ENCODE measurements at places on chromosomes 16 and 17.
A peak's percentile ranks its signal among the peaks of the same experiment; 100 is the strongest.

GRCh38 chr17:73151916-73152632 is 12.7 kb upstream of the SSTR2 start:
- no peak for DNase-seq

GRCh38 chr16:89827383-89828198 is 684 bp upstream of the SPIRE2 start:
- DNase-seq = peak; percentile 26

DNA sequence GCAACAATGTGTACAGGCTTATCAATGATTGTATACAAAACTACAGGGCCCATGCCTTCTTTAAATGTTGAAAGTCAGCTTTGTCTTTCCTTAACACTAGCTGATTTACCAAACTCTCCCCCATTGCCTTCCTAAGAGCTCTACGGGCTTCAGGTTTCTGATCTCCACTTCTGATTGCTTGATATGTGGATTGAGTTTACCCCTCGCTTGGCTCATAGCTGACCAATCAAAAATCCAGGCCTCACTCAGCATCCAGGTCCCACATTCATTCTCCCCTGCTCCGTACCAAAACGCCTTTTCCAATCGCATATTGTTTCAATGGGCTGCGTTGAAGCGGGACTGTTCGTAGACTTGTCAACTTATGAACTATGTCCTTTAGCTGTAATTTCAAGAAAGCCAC is 195.1 kb upstream of the TOX3 start:
- no peak for DNase-seq

- DNase-seq = peak; percentile 40
Measured at GRCh38 chr16:66874079-66874775, 6.1 kb upstream of the PDP2 start.

- DNase-seq = no peak
Measured at GRCh38 chr16:22357635-22357971, 16.8 kb downstream of the CDR2 start.

DNA sequence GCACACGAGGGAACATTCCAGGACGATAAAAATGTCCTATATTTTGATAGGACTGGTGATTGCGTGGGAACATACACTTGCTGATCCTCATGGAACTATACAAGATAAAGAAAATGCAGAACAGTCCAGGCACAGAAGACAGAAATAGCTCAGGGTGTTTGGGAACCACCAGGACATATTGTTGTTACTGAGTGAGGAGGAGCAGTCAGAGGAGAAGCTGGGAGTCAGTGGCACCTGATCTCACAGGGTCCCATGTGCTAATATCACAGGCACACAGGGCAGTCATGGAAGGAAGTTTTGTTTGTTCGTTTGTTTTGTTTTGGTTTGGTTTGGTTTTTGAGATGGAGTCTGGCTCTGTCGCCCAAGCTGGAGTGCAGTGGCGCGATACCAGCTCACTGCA is 5.7 kb downstream of the PLD2 start:
- DNase-seq = no peak

DNA sequence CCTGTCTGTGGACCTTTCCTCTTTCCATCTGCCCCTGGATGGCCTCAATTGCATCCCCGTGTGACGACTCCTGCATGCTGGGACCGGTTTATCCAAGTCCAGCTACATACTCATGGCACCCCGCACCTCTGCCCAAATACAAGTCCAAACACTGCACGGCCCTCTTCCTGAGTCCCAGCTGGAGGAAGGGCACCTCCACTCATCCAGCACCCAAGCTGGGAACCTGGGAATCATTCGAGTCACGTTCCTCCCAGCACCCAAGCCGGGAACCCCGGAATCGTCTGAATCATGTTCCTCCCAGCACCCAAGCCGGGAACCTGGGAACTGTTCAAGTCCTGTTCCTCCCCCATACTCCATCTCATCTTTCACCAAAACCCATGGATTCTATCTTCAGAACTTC is 10.2 kb downstream of the TRARG1 start:
- DNase-seq = no peak

DNA sequence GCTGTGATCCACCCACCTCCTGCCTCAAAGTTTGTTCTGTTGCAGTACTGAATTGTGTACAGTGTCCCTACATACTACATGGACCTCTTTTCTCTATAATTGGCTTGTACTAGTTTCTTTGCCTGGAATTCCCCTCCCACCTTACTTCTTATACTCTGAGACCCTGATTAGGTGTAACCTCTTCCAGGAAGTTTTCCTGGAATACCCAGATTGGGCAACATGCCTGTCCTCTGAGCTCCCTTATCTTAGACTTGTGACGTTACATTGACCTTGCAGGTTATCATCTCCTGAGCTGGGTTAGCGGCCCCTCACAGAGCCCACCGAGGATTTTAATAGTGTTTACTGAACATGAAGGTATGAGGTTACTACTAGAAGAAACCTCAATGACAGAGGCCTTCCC is 237.0 kb downstream of the ZNF423 start:
- DNase-seq = no peak

DNA sequence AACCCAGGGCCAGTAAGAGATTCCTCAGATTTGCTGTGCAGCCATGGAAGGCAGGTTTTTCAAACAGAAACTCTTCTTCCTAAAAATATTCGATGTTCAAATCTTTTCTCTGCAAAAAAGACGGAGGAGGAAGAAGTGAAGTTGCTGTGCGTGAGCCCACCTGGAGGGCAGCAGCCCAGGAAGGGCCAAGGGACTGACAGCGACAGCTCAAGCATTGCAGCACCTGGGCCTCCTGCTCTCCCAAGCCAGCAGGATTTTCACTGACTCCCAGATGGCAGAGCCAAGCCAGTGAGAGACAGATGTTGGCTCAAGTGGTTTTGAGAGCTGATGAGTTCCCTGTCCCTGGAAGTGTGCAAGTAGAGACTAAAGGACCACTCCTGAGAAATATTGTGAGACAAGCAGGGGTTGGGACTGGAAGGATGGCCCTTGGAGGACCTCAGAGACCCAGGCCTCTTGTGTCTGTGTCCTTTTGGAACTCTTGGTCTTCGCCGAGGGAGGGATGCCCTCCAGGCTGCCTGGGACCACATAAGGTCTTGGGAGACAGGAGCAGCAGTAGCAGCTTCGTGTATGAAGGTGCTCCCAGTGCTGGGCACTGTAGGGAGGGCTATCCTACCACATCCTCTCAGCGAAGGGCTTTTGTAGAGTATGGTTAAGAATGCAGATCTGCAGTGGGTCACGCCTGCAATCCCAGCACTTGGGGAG is 29.3 kb upstream of the TNFRSF13B start:
- DNase-seq = no peak

- no peak for DNase-seq
Measured at GRCh38 chr17:49548051-49548505, 27.6 kb upstream of the NXPH3 start.

DNA sequence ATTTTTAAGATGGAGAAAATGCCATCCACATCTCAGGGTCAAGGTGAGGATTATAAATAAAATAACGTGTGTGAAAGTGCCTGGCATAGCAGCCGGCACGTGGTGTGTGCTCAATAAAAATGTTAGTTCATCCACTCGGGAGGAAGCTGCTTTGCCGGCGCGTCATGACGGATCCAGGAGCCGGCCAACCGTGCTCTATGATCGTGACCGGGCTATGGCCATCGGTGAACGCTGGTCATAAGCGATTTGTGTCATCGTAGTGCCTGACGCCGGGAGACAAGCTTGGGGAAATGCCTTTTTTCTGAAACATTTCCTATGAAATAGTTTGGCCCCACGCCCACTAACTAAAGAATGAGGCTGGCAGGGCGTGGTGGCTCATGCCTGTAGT is 74.0 kb downstream of the CMC2 start:
- DNase-seq = peak; percentile 89
